ENCODE measurements at places on chromosomes 12 and 14. TPM values are rescaled to one million over a fixed set of nuclear protein-coding genes. Genes with fewer than 3 reads are reported as not detected.

HOXC6 gene
- 6.2 TPM for total RNA-seq

TMPRSS12 gene
- not detected for total RNA-seq

GLS2 gene
- not detected for total RNA-seq

TNFRSF1A gene
- total RNA-seq: 132 TPM

OTUB2 gene
- total RNA-seq: 0.81 TPM

MANSC4 gene
- total RNA-seq: not detected

EXOC3L4 gene
- not detected for total RNA-seq

OVCH1 gene
- total RNA-seq: not detected

MYO1H gene
- total RNA-seq: not detected

GLIPR1L1 gene
- total RNA-seq: not detected

NRXN3 gene
- 6.5 TPM for total RNA-seq

INSM2 gene
- not detected for total RNA-seq

PPP1R36 gene
- total RNA-seq: not detected

GLIPR1L2 gene
- total RNA-seq: 0.13 TPM

NUMB gene
- total RNA-seq: 11.4 TPM

MAP1LC3B2 gene
- total RNA-seq: not detected

POU6F1 gene
- total RNA-seq: 5.8 TPM

NOC4L gene
- 10.1 TPM for total RNA-seq

NR1H4 gene
- not detected for total RNA-seq
